ENCODE measurements at places on chromosomes 4 and X.

DNA sequence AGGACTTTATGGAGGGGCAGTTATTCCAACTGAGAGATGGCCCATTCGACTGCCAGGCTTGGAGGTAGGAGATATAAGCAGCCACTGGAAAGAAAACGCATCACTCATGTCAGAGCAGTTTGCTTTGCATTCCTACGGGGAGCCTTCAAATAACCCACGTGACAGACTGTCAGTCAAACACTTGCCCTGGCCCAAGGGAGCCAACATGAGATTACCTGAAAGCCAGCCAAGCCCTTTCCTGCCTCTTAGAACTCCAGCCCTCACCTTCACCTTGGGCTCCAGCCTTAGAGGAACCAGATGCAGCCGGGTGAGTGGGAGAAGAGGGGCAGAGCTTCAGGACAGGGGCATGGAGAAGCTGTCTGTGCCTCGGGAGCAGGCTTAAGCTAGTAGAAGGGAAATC, 95.3 kb upstream of the CXCL13 start:
- no peak for DNase-seq

DNA sequence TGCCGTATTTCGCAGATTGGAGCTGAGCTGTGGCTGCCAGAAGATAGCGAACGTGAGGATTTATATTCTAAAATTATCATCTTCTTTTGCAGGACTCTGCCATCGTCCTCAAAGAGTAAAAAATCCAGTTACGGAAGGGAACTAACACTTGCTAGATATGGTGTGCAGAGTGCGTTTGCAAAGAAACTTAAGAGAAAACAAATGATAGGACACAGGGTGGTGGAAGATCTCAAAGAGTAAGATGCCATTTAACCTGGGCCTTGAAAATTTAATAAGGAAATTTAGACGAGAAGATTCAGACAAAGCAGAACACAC, 566 bp downstream of the LARP7 start:
- no peak for DNase-seq

GRCh38 chr4:138367942-138368341, 125.8 kb upstream of the SLC7A11 start:
- DNase-seq, result no peak

DNA sequence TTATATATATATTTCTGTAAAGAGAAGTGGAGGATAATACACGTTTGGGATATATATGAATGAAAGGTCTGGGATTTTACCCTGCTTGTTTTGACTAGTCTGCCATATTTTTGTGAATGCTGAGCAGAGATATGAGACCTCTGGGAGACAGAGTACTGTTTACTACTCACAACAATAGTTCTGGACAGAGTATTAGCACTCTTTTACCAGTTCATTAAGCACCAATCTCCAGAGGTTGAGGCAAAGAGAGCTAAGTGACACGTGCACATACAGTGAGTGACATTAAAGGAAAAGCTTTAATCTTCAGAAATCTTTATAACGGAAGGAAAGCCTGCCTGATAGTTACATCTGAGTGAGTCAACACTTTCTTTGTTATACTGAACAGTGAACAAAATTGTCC, 1452.7 kb upstream of the TENM3 start:
- DNase-seq, result no peak

GRCh38 chr4:97548186-97548585, 595.1 kb downstream of the STPG2 start:
- DNase-seq, result no peak

GRCh38 chr4:39464886-39465501, 6.1 kb downstream of the LIAS start:
- no peak for DNase-seq

GRCh38 chr4:173332963-173333657, 1.0 kb downstream of the HMGB2 start:
- peak; percentile 5 for DNase-seq

- DNase-seq, result no peak
These were observed 17.5 kb downstream of the CXCL13 start for GRCh38 chr4:77623091-77623490.

DNA sequence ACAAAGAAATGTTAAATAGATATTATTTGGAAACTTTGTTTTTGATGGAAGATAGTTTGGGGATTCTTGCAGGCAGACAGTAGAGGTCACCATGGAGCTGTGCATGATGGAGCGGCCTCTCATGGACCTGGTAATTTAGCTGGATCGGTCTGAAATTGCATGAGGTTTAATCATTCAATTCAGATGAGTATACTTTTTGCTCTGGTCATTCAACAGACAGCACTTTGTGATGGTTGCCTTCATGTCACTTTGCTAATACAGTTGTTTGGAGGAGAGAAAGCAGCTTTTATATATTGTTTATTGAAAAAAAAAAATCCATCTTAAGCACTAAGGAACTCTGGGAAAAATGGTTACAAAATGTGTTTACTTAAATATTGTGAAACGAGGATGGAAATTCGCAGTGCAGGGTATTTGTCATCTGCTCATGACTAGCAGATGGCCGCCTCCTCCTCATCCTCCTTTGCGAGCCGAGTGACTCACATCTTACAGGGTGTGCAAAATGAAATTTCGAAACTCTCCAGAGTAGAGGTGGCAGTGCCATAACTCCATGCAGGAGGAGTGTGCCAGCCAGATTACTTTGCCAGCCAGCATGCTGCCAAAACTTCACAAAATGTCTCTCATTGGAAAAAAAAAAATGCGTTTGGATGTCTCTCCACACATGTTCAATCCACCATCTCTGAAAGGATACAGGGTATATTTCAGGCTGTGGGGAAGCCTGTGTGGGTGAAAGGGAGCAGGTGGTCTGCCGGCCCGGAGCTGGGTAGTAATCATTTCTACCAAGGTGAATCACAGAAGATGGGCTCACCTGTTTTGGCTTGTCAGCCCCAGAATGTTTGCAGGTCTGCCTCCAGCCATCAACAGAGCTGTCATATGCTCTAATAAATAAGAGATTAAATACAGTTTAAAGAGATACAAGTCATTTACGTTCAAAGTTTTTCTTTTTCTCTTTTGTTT, 314.9 kb upstream of the DIPK2B start:
- DNase-seq, result peak; percentile 8

GRCh38 chrX:118565853-118566252, 70.2 kb downstream of the DOCK11 start:
- DNase-seq, result no peak

- no peak for DNase-seq
These were observed 3.6 kb upstream of the SLAIN2 start for GRCh38 chr4:48337731-48338130.

GRCh38 chrX:130139474-130140201, 26.0 kb downstream of the AIFM1 start:
- DNase-seq, result no peak

DNA sequence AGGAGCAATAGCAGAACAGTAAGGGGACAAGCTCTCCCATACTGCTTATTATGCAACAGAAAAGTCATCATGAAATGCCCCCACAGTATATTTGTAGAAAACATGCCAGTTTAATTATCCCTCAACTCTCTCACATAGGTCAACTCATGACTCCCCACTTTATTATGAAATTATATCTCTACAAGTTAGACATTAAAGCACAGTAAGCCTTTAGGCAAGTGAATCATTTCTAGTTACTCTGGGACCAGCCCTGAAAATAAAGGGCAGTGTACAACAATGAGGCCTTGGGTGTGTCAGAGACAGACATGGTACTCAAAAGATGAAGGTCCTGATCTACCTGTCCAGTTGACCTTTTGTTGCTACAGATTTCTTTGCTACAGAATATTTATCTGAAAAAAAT, 191.9 kb downstream of the FBXW7 start:
- no peak for DNase-seq

DNA sequence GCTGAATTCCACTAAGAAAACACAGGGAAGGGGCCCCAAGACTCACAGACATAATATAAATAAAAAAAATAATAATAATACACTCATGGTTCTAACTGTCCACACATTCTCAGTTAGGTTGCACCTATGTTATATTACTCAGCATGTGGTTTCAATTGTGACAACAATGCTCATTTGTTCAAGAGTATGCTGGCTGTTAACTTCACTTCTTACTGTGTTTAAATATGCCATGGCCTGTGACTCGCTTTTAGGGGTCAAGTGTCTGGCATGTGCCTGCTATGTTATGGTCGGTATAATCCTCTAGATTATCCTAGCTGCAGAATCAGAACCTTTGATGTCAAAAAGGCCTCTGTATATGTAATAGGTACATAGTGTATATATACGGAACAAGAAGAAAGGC, 324.8 kb upstream of the INTU start:
- DNase-seq, result no peak

- no peak for DNase-seq
These were observed 89.7 kb downstream of the OPHN1 start for GRCh38 chrX:68343551-68343950.

GRCh38 chr4:160592258-160592657, 1489.4 kb downstream of the RAPGEF2 start:
- DNase-seq, result no peak

DNA sequence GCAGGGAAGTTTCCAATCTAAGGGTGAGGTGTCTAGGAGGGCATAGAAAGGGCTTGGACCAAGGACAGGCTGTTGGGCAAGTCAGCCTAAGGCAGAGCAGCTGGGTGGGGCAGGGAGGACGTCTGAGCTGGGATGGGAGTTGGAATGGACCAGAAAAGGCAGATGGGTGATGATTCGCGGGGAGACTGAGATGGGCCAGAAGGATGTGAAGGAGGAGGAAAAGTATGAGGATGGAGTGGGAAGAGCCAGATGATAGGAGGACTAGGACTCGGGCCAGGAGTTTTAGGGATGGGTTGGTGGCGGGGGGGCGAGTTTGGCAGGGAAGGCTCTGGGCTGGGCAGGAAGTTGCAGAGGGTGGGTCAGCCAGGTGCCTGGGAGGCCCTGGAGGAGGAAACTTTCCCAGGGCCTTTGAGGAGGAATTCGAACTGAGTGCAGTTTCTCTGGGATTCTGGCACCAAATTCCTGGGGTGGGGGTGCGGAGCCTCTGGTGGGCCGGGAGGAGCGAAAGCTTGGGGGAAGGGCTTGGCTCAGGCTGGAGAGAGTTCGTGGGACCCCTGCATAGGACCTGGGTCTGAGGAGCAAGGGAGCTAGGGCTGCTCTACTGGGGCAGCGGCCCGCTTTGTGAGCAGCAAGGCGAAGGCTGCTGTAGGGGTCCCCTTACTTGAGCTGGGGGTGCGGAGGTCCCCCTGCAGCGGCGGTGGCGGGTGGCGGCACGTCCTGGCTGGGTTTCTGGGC, 8.7 kb upstream of the TIMP1 start:
- no peak for DNase-seq

- DNase-seq, result no peak
These were observed 35.6 kb downstream of the BCLAF3 start for GRCh38 chrX:19955306-19955705.

- DNase-seq, result no peak
These were observed 3.6 kb downstream of the SH3BGRL start for GRCh38 chrX:81205551-81205950.

DNA sequence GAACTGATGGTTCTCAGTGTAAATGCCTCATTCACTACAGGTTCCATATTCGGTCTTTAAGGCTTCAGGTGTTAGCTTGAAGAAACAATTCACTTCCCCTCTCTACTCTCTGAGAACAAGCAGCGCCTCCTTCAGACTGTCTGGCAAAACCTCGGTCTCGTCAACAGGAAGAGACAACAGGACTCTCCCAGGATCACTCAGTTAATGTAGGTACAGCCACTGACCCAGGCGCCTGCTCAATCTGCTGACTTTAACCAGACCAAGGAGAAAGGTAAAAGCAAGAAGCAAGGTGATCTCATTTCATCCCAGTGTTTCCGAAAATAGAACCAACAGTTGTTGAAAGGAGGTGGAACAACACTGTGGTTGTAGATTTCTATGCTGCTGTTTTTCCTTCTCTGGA, 102.2 kb downstream of the SLC2A9 start:
- no peak for DNase-seq

- no peak for DNase-seq
These were observed 39.4 kb upstream of the RHOH start for GRCh38 chr4:40157436-40157835.

DNA sequence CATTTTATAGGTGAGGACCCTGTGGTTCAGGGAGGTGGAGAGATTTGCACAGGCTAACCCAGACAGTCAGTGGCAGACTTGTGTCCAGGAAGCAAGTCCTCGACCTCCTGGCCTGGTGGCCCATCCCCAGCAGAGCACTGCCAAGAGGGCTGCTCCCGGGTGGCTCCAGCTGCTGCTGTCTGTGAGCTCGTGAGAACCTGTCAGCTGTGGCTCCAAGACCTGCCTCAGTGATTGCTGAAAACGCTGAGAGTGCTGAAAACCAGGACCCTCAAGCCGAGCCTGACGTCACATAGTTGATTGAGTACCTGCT, 74.2 kb downstream of the RTL9 start:
- no peak for DNase-seq

GRCh38 chr4:184408684-184409081, 65.7 kb downstream of the IRF2 start:
- no peak for DNase-seq

DNA sequence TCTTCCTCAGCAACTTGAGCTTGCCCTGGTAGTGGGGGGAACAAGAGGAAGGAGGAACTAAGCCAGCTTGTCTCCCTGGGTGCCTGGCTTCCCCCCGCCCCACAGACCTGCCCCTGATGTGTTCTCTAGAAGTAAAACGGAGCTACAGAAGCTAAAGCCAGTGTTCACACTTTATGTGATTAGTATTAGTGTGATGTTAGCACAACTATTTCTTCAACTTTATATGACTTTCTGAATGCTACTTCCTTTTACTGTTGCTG, 10.7 kb downstream of the RGS12 start:
- no peak for DNase-seq

DNA sequence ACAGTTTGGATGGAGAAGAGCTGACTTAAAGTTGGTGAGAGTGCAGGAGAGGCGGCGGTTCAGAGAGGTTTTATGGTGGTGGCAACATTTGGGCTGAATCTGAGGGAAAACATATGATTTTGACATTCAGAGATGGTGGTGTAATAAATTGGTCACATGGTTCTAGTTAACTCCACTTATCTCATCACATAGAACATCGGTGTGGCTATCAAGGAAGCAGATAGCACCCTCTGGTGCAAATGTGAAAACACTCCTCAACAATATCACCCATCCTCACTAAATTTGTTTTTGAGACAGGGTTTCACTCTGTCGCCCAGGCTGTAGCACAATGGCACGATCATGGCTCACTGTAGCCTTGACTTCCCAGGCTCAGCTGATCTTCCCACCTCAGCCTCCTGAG, 28.8 kb downstream of the SUPT20HL2 start:
- no peak for DNase-seq

Data from T-helper 9 cell (primary cell).